ENCODE measurements at places on chromosomes 2 and 18.

GRCh38 chr2:27074738-27075565 lies 3.5 kb upstream of the EMILIN1 start:
- DNase-seq = no peak

DNA sequence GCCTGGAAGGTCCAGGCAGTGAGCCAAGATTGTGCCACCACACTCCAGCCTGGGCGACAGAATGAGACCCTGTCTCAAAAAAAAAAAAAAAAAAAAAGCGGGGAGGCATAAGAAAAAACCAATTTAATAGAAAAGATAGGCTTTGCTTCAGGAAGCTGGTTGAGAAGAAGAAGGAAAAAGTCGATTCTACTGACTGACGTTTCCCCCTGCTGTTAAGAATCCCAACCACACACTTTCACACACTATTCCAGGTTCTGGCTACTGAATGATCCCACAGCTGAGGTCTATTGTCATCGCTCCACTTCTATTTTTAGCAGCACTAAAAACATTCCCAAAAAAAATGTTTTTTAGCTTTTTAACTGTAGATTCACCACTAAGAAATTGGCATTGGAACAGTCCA lies 6.7 kb upstream of the CHCHD5 start:
- DNase-seq = no peak

- DNase-seq = no peak
These were observed 11.8 kb downstream of the ARHGAP15 start for GRCh38 chr2:143140864-143141661.

GRCh38 chr2:168611896-168612650 lies 156.0 kb downstream of the CERS6 start:
- DNase-seq = no peak

GRCh38 chr18:8681196-8681595 lies 24.2 kb upstream of the MTCL1 start:
- DNase-seq = no peak

- DNase-seq = peak; percentile 7
These were observed 536 bp downstream of the XDH start for GRCh38 chr2:31413862-31414550.

GRCh38 chr18:74589811-74590210 lies 7.9 kb upstream of the ZNF407 start:
- no peak for DNase-seq

- DNase-seq = peak; percentile 88
These were observed 101.7 kb downstream of the ANKRD44 start for GRCh38 chr2:197208841-197209240.

DNA sequence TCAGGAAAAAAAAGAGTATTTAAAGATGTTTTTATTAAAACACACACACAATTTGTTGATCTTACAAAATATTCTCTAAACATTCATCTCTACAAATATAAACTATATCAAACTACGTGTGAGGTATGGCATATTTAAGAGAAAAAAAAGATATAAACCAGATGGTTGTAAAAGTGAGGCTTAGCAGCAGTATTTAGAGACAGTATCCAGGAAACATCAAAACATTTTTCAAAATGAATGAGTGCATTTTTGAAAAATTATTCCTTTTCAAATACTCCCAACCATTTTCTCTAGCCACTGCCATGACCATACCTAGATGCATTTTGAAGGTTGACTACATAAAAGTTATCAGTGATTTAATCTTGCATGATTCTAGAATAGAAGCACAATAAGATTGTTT lies 38.2 kb upstream of the RAB27B start:
- DNase-seq = peak; percentile 58

DNA sequence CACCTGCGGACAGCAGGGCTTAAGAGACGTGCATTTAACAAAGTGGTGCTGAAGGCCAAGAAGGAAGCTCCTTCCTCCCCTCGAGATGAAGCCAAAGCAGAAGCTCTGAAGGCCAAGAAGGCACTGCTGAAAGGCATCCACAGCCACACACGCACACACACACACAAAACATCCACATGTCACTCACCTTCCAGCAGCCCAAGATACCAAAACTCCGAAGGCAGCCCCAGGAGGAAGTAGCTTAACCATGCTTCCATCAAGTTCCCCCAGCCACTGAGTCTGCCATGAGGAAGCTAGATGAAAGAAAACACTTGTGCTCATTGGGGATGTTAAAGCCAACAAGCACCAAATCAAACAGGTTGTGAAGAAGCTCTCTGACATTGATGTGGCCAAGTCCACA lies 175.7 kb upstream of the POU3F3 start:
- DNase-seq = no peak

DNA sequence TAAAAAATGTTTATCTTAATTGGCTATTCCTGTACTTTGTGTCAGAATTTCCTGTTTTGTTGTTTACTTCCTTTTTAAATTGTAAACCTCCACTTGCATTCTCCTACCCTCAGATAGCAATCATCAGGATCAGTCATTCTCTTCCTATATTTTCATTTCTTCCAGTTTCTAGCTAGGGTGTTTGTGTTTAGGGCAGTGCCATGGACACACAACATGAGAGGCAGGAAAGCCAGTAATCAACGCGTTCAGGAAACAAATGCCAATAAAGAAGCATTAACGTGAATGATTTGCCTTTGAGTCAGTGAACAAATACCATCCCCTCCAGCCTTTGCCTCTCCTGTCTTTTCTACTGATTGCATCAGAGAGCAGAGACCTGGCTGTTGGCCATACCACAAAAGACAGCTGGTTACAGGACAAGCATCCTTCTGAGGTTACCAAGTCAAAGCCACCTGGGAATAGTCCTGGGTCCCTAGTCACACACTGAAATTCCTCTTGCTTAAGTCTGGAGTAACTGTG lies 56.7 kb upstream of the FHL2 start:
- peak; percentile 97 for DNase-seq

- no peak for DNase-seq
These were observed 411 bp downstream of the RNASEH1 start for GRCh38 chr2:3557639-3558204.

- DNase-seq = peak; percentile 27
These were observed 7.9 kb downstream of the PKP4 start for GRCh38 chr2:158464426-158465281.

DNA sequence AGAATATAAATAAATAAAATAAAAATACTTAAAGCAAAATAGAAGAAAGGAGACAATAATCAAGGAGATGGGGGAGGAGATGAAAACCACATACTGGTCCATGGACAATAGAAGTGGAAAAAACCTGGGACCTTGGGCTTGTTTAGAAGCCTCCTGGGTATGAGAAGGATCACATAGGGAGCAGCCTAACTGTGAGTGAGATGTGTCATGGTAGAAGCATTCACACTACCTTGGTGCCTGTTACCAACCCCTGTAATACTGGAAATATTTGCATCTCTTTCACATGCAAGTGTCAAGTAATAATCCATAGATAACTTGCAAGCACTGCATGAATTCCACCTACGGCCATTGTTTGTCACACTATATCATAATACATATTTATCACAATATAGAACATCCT lies 23.2 kb upstream of the RNF103 start:
- DNase-seq = no peak

DNA sequence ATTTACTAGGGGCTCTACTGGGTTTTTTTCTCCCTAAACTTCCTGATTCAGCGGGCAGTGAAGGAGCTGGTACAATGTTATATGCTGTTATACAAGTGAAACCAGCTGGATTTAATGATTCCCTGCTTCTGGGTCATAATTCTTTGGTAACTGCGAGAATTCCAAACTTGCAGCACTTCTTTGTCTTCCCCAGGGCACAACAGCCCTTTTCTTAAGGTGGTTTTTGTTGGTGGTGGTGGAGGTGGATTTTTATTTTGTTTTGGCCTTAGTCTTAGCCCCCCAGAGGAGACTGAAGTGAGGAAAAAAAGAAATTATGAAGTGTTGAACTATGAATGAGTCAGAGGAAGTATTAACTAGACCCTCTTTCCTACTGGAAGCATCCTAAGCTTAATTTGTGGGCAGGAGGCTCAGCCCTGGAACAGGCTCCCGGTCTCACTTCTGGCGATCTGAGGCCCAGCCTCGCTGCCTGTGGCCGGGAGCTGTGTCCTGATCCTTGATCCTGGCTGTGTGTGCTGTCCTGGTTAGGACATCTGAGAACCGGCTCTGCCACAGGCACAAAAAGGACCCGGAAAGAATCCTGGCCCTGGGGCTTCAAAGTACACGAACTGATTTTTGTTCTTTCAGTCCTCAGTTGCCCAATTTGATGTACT lies 141.9 kb downstream of the LYPD6B start:
- no peak for DNase-seq

GRCh38 chr18:24982831-24983230 lies 369.1 kb downstream of the ZNF521 start:
- no peak for DNase-seq

DNA sequence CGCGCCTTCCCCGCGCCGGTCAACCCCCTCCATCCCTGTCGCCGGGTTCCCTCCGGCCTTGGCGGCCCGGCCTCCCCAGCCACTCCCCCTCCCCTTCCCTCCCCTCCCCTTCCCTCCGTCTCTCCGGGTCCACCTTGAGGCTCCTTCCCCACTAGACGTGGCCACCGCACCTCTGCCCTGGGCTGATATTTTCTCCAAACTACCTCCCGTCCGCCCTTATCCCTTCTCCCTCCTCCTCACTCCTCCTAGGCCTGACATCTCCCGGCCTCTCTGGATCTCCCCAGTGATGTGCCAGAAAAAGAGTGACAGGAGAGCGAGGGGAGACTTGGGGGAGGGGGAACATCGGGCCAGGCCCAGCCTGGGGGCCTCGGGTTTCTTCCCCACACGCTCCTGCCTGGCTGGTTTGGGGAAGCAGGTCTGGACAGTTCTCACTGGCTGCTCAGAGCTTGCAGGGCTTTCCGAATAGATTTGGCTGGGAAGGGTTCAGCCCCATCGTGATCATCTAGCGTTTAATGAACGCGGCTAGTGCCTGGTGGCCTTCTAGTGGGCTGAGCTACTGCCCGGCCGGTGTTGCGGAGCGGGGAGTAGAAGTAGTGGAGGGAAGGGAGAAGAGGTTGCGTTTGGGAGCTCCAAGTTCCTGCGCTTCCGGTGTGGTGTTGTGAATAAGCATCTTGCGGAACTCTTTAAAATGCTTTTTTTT lies 641 bp downstream of the MAPRE3 start:
- DNase-seq = no peak

DNA sequence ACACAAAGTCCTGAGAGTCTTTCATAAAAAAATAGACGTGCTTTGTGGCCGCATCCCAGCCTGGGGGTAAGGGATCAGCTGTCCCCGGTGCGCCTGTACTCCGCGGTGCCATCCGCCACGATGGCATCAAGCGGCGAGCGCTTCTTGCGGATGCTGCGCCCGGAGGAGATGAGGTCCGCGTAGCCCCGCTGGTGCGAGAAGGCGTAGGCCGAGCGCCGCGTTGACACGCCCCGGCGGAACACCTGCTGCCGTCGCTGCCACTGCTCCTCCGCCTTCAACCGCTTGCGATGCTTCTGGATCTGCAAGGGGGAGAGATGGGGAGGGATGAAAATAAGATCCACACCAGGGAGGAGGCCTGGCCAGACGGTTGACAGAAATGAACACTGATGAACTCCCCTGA lies 26.8 kb upstream of the NARS1 start:
- DNase-seq = no peak

GRCh38 chr2:105584435-105585010 lies 160.2 kb upstream of the NCK2 start:
- no peak for DNase-seq

- DNase-seq = no peak
These were observed 508.4 kb downstream of the ZEB2 start for GRCh38 chr2:144011553-144011952.

- DNase-seq = no peak
These were observed 43.0 kb downstream of the G6PC2 start for GRCh38 chr2:168944065-168944464.

DNA sequence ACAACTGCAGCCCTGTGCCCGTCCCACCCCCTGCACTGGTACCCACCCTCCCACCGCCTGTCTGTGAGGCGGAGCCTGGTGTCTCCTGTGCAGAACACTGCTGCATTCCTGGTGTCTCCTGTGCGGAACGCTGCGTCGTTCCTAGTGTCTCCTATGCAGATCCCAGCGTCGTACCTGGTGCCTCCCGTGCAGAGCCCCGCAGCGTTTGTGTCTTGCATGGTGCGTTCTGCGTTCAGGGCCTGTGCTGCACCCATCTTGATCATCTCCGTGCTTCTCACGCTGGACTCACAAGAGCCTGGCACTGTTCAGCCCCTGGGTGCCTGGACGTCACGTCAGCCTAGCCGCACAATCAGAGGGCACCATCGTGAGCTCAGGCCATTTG lies 248.6 kb upstream of the SALL3 start:
- DNase-seq = no peak

GRCh38 chr2:60316381-60317033 lies 236.9 kb downstream of the BCL11A start:
- no peak for DNase-seq

DNA sequence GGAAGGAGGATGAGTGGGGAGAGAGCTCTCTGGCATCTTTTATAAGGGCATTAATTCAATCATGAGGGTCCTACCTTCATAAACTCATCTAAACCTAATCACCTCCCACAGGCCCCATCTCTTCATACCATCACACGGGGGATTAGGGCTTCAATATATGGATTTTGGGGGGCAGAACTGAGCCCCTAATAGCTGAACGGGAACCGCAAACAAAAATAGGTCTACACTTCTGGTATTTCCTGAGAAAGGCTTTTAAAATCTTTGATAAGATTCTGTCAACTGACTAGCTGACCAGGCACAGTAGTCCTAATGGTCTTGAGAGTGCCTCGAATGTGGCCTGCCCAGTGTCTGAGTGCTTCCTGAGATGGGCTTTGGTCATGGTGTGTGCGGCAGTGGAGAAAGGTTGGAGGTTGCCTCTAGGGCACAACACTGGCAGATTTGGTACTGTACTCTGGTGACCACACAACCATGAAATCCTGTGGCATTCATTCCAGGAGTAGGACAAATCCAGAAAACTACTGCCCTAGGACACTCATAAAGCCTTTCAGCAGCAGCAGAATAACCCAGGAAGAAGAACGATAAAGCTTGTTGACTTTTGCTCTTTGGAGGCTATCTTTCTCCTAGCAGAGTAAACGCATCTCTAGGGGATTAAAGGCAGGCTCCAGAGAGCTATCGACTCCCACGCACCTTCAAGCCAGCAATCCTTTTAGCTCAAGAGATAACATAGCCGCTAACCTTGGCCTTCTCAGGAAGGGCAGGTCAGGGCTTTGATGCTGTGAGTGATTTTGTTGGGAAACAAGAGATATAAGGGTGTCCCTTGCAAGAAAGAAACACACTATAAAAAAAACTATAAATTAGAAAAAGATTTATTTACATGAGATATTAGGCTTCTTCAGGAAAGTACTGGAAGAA lies 12.3 kb upstream of the APOB start:
- no peak for DNase-seq

DNA sequence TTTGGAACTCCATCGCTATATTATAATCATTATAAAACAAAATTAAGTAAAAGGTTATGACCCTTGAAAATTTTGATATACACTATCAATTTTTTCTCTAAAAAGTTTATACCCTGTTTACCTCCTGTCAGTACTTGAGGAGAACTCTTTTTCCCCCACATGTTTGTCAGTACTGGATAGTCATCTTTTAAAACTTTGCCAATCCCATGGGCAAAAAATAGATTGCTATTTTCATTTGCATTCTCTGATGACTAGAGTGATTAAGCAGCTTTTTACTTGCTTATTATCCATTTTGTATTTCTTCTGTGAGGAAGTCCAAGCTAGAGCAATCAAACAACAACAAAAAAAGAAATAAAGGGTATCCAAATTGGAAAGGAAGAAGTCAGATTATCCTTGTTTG lies 76.4 kb downstream of the DGKD start:
- DNase-seq = no peak

Data from kidney glomerular epithelial cell (primary cell).